Ovary (tissue), 10 donors: ENCODE measurements at places on chromosomes 1 and 21. TPM values are rescaled to one million over a fixed set of nuclear protein-coding genes. Genes with fewer than 3 reads are reported as not detected.

DNA sequence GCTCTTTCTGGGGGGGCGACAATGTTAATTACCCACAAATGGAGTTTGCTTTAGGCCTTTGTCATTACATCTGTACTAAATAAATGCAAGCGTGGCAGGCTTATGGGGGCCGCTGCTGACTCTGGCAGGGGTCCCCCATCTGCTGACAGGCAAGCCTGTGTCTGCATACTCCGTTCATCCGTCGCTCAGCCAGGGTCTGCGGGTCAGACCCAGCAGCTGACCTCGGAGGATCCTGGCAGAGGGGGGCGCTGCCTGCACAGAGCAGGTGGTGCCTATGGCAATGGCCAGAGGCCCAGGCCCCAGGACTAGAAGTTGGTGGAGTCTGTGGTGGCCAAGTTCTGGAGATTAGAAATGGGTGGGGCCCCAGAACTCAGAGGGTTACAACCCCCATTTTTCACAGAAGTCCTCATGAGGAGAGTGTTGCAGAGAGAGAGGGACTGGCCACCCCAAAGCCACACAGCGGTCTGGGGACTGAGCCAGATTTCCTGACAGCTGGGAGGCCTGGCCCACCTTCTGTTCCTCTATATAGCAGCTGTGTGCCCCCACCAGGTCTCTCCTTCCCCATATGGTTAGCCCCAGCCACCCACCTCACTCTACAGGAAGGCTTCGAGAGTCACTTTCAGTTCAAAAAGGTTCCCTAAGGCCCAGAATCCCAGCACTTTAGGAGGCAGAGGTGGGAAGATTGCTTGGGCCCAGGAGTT, 31.0 kb downstream of the TTC39A start:
- H3K27me3 ChIP-seq: no peaks in the 10 kb centered on the region
- no peaks in the 10 kb centered on the region for H3K36me3 ChIP-seq
- peaks cover 3% of the 10 kb centered on the region for H3K4me1 ChIP-seq
- no peak overlapping the region for H3K4me3 ChIP-seq
- H3K27ac ChIP-seq: no peak overlapping the region

GRCh38 chr1:199356561-199356960, 670.9 kb upstream of the NR5A2 start:
- H3K27me3 ChIP-seq: no peaks in the 10 kb centered on the region

- no peak for DNase-seq
- H3K27me3 ChIP-seq: no peaks in the 10 kb centered on the region
Observed at GRCh38 chr1:93440272-93440671, 7.6 kb upstream of the FNBP1L start.

DNA sequence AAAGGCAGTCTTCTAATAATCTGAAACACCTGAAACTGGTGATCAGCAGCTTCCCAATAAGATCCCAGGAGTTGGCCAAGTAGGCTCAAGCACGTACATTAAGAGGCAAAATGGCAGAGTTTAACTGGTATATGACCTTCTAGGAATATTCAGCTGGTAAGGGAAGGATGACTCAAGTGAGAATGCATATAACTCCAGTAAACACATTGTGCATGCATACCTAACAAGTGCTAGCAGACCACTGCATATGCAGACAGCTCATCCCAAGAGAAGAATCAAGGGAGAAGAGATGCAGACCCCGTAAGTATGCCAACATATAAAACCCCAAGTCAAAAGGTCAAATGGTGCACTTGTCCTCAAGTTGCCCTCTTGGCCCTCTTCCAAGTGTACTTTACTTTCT, 73.0 kb upstream of the ZRANB2 start:
- no peaks in the 10 kb centered on the region for H3K4me1 ChIP-seq
- H3K36me3 ChIP-seq: no peaks in the 10 kb centered on the region
- H3K4me3 ChIP-seq: no peak overlapping the region
- no peak for DNase-seq

- H3K36me3 ChIP-seq: no peaks in the 10 kb centered on the region
- no peak overlapping the region for H3K27ac ChIP-seq
- no peak overlapping the region for H3K4me3 ChIP-seq
- no peaks in the 10 kb centered on the region for H3K27me3 ChIP-seq
- H3K4me1 ChIP-seq: no peaks in the 10 kb centered on the region
- DNase-seq: no peak
Observed at GRCh38 chr21:20259031-20259867, 739.0 kb upstream of the NCAM2 start.

DNA sequence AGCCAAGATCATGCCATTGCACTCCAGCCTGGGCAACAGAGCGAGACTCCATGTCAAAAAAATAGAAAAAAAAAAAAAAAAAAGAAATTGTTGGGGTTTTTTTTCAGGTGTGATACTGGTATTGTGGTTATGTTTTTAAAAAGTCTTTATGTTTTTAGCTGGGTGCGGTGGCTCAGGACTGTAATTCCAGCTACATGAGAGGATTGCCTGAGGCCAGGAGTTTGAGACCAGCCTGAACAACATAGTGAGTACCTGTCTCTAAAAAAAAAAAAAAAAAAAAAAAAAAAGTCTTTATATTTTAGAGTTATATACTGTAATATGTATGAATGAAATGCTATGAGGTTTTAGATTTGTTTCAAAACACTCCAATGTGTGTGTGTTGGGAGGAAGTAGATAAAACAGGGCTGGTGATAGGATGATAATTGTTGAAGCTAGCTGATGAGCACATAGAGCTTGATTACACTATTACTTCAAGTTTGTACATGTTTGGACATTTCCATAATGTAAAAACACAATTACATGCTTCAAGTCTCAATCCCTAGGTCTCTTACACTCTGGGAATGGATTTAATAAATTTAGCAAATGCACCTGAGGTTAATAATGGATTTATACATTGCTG, 30.2 kb upstream of the ATP5PO start:
- DNase-seq: no peak
- H3K4me3 ChIP-seq: no peak overlapping the region
- H3K27ac ChIP-seq: no peak overlapping the region
- H3K36me3 ChIP-seq: no peaks in the 10 kb centered on the region

- peaks cover 18% of the 10 kb centered on the region for H3K4me1 ChIP-seq
- H3K4me3 ChIP-seq: no peak overlapping the region
- H3K36me3 ChIP-seq: no peaks in the 10 kb centered on the region
- DNase-seq: peak; percentile 82
- H3K27me3 ChIP-seq: no peaks in the 10 kb centered on the region
Observed at GRCh38 chr1:68213843-68214242, 18.5 kb downstream of the WLS start.

DNA sequence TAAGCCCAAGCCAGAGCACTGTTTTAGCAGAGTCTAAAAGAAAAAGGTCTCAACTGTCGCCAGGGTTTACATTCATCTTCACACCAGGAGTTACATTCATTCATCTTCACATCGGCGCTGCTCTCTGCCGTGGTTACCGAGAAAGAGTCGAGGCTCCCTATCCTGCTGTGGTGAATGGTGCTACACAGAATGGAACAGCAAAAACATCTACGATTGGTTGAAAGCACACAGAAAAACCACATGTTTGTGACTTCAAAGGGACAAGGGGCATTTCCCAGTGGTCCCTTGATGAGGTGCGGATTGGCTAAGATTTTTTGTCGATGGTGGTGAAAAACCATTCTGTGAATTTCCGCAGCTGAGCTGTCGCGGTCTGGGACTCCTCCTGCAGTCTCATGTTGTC, 231.1 kb downstream of the SIPA1L2 start:
- H3K27me3 ChIP-seq: no peaks in the 10 kb centered on the region
- no peak overlapping the region for H3K27ac ChIP-seq
- no peaks in the 10 kb centered on the region for H3K36me3 ChIP-seq
- no peaks in the 10 kb centered on the region for H3K4me1 ChIP-seq
- DNase-seq: no peak

GRCh38 chr1:54768093-54768492, 3.8 kb upstream of the PARS2 start:
- H3K27me3 ChIP-seq: no peaks in the 10 kb centered on the region
- no peaks in the 10 kb centered on the region for H3K36me3 ChIP-seq
- peaks cover 1% of the 10 kb centered on the region for H3K4me1 ChIP-seq
- no peak overlapping the region for H3K4me3 ChIP-seq
- H3K27ac ChIP-seq: no peak overlapping the region

- H3K4me3 ChIP-seq: no peak overlapping the region
- H3K27ac ChIP-seq: no peak overlapping the region
Observed at GRCh38 chr1:117825414-117825813, 104.0 kb downstream of the GDAP2 start.

GRCh38 chr1:118396279-118396678, 211.3 kb upstream of the SPAG17 start:
- H3K27me3 ChIP-seq: no peaks in the 10 kb centered on the region
- no peak for DNase-seq
- no peaks in the 10 kb centered on the region for H3K36me3 ChIP-seq
- no peak overlapping the region for H3K4me3 ChIP-seq

The RGS8 gene
- total RNA-seq: 1.7 TPM

DNA sequence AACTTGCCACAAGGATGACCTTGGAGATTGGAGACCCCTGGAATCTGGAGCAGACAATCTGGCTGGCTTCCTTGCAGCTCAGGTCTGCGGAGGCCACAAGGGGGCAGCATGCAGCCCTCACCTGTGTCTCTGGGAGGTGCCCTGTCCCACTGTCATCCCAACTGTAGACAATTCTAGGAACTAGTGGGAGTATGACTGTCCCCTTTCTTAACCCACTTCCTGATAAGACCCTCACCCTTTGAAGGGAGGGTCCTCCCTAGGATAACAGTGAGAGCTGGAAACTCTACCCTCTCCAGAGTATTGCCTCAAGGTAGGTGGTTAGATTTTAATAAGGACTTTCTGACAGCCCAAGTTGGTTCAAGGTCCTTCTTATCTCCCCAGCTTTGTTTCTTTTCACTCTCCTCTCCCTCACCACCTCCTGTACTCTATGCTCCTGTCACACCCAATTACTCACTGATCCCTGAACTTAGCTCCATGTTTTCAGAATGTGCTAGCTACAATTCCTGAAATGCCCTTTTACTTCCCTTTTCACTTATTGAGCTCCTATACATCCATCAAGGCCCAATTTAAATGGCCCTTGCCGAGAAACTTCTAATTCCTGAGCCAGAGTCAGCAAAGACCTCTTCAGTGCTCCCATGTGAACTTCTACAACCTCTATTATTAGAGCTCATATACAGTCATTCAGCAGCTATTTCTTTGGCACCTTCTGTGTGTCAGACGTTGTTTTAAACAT, 9.2 kb upstream of the KCNQ4 start:
- H3K27me3 ChIP-seq: no peaks in the 10 kb centered on the region
- no peaks in the 10 kb centered on the region for H3K36me3 ChIP-seq
- H3K4me1 ChIP-seq: no peaks in the 10 kb centered on the region
- peak; percentile 55 for DNase-seq
- H3K27ac ChIP-seq: no peak overlapping the region
- no peak overlapping the region for H3K4me3 ChIP-seq

DNA sequence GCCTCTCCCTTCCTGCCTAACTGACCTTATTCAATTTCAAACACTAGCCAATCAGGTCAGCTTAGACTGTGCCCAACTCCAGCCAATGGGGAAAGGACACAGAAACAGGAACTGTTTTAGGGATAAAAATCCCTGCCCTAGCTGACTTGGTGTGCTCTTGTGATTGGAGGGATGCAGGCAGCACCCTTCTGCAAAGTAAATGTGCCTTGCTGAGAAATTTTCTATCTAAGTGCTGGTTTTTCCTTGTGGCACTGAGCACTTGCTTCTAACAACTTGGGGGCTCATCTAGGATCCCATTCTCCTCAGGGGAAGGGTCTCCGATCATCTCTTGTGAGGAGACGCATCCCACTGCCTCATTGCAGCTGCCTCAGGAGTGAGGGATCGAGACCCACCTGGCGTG, 10.7 kb upstream of the CD2 start:
- no peak overlapping the region for H3K4me3 ChIP-seq
- no peaks in the 10 kb centered on the region for H3K4me1 ChIP-seq

GRCh38 chr1:201399352-201400126, 415 bp upstream of the LAD1 start:
- peak overlapping the region; percentile 6 for H3K4me3 ChIP-seq
- no peaks in the 10 kb centered on the region for H3K36me3 ChIP-seq
- H3K4me1 ChIP-seq: peaks cover 2% of the 10 kb centered on the region
- H3K27me3 ChIP-seq: peaks cover 2% of the 10 kb centered on the region

DNA sequence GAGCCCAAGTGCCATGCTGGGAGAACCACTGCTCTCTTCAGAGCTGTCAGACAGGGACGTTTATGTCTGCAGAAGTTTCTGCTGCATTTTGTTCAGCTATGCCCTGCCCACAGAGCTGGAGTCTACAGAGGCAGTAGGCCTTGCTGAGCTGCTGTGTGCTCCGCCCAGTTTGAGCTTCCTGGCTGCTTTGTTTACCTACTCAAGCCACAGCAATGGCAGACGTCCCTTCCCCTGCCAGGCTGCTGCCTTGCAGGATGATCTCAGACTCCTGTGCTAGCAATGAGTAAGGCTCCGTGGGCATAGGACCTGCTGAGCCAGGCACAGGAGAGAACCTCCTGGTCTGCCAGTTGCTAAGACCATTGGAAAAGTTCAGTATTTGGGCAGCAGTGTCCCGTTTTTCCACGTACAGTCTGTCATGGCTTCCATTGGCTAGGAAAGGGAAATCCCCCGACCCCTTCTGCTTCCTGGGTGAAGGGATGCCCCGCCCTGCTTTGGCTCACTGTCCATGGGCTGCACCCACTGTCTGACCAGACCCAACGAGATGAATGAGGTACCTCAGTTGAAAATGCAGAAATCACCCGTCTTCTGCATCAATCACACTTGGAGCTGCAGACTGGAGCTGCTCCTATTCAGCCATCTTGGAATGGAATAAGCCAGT, 31.9 kb downstream of the CYP4B1 start:
- H3K27me3 ChIP-seq: no peaks in the 10 kb centered on the region
- no peak for DNase-seq
- no peak overlapping the region for H3K4me3 ChIP-seq
- no peaks in the 10 kb centered on the region for H3K36me3 ChIP-seq
- no peaks in the 10 kb centered on the region for H3K4me1 ChIP-seq

The CRYBG2 gene
- 0.23 TPM for total RNA-seq

DNA sequence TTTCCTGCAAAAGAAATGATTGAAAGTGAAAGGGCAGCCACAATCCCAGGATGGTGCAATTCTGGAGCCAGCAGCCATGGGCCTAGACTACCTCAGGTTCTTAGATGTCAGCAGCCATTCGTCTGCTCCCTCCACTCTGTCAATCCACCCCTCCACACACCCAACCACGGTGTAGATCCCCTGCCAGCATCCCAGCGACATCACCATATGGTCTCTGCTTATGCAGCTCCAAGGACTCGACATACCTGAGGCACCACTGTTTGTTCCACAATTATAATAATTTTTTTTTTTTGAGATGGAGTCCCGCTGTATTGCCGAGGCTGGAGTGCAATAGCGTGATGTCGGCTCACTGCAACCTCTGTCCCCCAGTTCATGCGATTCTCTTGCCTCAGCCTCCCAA, 6.5 kb downstream of the SYNC start:
- H3K27ac ChIP-seq: no peak overlapping the region
- H3K4me1 ChIP-seq: peaks cover 4% of the 10 kb centered on the region
- no peaks in the 10 kb centered on the region for H3K27me3 ChIP-seq
- no peaks in the 10 kb centered on the region for H3K36me3 ChIP-seq

GRCh38 chr21:26406526-26406925, 166.6 kb downstream of the CYYR1 start:
- H3K27me3 ChIP-seq: no peaks in the 10 kb centered on the region
- no peaks in the 10 kb centered on the region for H3K4me1 ChIP-seq
- H3K4me3 ChIP-seq: no peak overlapping the region
- no peaks in the 10 kb centered on the region for H3K36me3 ChIP-seq
